Amniotic epithelial cell (primary cell): ENCODE measurements at places on chromosomes 2 and 18.

GRCh38 chr18:8701546-8702118, 3.7 kb upstream of the MTCL1 start:
- DNase-seq, result peak; percentile 81

DNA sequence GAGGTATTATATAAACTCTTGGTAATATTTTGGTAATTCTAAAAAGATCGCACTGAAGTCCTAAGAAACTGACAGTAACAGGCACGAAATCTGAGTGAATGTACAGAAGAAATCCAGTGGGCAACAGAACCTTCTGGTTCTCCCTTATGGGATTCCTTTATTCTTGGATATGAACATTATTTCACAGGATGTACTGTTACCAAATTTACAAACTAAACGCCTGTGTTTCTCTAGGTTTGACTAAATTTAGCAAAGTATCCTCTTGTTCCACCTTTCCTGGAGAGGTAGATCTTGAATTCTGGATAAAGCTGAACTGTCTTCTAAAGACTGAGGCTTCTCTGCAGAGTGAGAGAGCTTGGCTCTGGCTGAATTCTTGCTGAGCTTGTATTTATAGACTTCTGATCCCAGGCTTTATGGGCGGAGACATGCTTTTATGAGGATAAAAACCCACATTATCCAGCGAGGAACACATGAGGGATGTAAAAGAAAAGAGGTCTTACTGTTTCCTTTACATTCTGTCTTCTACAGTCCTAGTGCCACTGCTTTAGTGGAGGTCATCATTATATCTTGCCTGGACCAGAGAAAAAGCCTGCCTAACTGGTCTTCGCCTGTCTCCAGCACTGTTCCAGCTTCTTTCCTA, 220.8 kb downstream of the CDH2 start:
- DNase-seq, result no peak

DNA sequence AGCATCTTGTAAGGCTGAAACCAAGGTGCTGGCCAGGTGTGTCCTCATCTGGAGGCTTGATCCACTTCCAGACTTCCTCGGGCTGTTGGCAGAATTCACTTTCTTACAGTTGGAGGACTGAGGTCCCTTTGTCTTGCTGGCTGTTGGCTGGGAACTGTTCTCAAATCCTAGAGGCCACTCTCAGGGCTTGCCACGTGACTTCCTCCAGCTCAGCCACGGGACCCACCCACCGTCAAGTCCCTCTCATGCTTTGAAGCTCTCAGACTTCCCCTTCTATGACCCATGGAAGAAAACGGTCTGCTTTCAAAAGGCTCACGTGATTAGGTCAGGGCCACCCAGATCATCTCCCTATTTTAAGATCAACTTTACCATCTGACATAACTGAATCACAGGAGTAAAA, 77.1 kb downstream of the SMAD4 start:
- DNase-seq, result no peak

DNA sequence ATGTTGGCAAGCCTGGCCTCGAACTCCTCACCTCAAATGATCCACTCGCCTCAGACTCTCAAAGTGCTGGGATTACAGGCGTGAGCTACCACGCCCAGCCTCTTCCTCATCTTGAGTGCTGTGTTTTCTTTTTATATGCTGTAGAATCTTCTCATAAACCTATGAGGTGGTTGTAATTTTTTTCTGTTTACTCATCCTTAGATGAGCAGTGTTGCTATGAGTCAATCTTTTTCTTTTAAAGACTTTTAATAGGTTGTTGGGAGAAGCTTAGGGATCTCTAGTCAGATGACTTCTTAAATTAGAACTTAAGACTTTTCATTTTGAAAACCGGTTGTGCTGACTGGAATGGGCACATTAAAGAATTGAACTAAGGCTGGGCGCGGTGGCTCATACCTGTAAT, 8.7 kb upstream of the AAK1 start:
- peak; percentile 92 for DNase-seq

- DNase-seq, result no peak
Observed at GRCh38 chr2:86382108-86382507, 44.7 kb upstream of the REEP1 start.

DNA sequence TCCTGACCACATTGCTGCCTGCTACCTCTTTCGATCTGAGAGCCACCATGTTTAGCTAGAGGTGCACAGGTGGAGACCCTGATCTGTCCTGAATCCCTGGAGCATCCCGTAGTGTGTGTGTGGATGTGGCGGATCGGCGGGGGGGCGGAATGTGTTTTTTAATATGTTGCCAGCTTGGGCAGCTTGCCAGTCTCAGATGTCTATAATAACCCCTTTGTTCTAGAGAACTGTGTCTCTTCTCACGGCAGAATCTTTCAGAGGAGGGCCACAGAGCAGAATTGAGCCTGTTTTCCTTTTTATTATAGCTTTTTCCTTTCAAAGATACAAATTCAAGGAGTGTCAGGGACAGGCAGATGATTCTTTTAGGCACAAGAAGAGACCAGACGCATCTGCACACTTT, 934.1 kb upstream of the KLHL29 start:
- no peak for DNase-seq

DNA sequence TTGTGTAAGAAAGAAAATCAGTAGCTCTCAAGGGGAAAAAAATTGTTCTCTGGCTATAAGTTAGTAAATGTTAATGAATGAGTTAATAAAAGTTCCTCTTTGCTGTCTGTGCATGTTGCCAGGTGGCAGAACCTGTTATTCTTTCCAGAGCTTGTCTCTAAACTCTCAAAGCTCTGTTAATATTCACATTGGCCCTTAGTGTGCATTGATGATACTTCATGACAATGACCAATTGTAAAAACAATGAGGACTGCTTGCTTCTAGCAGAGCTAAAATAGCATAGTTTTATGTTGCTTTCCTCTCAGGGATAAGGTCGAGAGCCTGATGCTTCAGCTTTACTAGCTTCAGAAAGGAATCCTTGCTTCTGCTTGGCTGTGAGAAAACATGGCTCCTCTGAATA, 91.5 kb downstream of the RAD51AP2 start:
- no peak for DNase-seq

GRCh38 chr2:166773308-166773949, 114.9 kb upstream of the XIRP2 start:
- DNase-seq, result no peak

DNA sequence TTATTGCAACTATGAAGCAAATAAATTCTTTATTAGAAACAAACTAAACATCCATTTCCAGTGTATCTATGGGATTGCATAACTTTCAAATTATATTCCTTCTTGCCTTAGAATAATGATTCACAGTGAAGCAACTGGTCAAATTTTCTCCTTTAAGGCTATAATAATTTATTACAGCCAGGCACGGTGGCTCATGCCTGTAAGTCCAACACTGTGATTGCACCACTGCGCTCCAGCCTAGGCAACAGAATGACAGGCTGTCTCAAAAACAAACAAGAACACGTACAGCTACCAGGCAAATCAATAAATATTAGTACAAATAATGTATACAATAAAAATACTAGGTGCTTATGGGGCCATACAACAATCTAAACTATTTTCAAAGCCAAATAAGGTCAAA, 1416.2 kb downstream of the LRP1B start:
- peak; percentile 78 for DNase-seq

- peak; percentile 90 for DNase-seq
Observed at GRCh38 chr2:61763605-61764034, 90.2 kb downstream of the FAM161A start.

DNA sequence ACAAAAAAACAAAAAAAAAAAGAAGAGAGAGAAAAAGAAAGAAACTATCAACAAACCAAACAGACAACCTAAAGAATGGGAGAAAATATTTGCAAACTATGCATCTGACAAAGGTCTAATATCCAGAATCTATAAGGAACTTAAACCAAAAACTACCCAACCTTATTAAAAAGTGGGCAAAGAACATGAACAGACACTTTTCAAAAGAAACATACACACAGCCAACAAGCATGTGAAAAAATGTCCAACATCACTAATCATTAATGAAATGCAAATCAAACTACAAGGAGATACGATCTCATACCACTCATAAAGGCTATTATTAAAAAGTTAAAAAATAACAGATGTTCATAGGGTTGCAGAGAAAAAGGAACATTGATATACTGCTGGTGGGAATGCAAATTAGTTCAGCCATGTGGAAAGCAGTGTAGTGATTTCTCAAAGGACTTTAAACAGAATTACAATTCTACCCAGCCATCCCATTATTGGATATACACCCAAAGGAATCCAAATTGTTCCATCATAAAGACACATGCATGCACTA, 7.2 kb upstream of the POLE4 start:
- no peak for DNase-seq

DNA sequence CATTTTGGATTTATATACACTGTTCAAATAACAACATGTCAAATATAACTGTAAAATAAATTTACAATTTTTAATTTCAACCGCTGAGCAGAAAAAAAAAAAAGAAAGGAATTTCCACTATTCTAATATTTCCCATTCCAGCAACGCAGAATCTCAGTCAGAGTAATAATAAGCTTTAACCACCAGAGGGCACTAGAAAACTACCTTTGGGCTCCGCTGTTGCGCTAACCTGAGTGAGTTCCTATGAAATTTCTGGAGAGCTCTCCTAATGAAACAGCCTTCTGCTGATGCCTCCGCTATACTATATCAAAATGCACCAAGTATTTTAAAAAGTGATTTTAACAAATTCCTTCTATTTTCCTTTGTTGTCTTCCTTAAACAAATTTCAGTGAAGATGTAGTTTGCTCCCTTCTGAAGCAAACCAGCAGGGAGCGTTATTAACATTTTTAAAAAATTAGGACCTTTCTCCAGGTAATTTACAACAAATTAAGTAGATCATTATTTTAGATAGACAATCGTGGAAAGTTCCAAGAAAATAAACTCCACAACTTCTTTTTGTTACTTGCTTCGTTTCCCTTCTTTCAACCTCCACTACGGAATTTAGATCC, 23.0 kb downstream of the ERMN start:
- peak; percentile 38 for DNase-seq

DNA sequence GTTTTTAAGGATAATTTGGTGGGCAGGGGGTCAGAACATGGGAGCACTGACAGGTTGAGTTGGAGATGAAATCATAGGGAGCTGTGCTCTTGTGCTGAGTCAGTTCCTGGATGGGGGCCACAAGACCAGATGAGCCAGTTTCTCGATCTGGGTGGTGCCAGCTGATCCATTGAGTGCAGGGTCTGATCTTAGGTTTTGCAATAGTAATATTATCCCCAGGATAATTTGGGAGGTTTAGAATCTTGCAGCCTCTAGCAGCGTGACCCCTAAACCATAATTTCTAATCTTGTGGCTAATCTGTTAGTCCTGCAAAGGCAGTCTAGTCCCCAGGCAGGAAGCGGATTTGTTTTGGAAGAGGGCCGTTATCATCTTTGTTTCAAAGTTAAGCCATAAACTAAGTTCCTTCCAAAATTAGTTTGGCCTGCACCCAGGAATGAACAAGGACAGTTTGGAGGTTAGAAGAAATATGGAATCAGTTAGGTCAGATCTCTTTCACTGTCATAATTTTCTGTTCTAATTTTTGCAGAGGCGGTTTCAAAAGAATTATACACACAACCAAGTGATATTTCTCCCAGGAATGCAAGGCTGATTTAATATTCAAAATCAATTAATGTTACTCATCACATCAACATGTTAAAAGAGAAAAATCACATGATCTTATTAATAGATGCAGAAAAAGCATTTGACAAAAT, 23.0 kb downstream of the DBI start:
- peak; percentile 26 for DNase-seq

DNA sequence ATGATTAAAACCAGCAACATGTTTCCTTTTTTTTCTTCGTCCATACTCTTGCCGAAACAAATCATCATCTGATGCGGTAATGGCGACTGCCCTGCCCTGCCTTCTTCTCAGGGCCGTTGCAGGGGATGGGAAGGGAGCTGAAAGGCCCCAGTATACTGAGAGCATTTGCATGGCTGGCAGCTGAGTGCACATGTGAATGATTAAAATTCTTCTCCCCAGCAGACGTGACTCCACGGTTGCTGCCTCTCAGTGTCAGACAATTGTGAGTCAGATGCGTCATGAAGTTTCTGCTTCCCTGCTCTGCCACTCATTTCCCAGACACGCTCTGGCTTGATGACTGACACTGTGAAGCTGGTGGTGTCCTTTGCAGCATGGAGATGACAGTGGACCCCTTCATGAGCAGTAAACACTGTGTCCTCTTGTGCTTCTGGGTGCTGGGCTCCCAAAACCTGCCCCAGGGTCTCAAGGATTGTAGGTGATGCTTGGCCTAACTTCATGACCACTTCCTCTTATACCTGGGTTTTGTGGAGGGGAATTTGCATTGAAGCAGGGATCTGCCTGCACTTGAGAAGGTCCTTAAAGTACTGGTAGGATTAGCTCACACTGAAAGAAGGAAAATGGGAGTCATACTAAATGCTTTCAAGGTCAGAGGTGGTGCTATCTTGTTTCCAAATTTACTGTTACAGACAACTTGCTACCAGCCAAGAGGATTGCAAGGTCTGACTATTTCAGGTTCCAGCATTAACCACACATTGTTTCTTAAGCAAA, 222.5 kb upstream of the COPS8 start:
- peak; percentile 53 for DNase-seq

DNA sequence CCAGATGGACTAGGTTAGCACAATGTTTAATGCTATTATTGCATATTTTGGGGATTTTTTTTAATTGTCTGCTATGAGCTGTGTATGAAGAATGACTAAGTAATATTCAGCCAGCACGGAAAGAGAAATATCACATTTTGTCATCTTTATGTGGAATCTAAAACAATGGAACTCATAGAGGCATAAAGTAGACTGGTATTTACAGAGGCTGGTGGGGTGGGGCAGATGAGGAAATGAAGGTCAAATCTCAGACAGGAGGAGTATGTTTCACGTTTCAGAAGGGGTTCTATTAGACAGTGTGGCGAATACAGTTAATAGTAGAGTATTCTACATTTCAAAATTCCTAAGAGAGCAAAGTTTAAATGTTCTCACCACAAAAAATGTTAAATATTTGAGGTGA, 4.7 kb downstream of the CDH19 start:
- DNase-seq, result no peak

DNA sequence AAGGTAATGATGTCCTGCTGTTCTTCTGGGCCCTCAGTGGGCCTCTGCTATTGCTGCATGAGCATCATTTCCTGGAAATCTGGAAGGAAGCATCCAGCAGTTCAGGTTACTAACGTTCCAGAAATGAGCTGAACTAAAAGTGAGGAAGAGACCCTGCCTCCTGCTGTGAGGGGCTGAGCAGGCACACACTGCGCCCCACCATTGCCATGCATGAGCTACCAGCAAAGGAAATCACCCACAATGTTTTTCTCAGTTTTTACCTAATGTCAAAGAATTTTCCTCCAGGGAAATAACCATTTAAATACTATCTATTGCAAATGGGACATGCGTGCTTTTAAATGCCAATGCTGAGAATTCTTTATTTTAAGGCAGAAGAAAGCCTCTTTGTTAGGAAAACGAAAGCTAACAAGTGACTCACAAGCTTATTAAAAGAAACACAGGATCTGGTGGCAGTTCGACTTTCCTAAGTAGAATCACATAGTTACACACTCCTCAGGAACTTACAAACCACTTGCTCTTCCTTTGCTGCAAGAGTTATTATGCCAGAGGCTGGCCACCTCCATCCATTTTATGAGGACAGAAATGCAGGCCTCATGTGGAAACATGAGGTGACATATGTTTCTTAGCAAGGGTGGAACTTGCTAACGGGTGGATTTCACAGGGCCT, 152.6 kb upstream of the TTC39C start:
- DNase-seq, result peak; percentile 75
